ENCODE measurements at places on chromosomes 12 and 14.

DNA sequence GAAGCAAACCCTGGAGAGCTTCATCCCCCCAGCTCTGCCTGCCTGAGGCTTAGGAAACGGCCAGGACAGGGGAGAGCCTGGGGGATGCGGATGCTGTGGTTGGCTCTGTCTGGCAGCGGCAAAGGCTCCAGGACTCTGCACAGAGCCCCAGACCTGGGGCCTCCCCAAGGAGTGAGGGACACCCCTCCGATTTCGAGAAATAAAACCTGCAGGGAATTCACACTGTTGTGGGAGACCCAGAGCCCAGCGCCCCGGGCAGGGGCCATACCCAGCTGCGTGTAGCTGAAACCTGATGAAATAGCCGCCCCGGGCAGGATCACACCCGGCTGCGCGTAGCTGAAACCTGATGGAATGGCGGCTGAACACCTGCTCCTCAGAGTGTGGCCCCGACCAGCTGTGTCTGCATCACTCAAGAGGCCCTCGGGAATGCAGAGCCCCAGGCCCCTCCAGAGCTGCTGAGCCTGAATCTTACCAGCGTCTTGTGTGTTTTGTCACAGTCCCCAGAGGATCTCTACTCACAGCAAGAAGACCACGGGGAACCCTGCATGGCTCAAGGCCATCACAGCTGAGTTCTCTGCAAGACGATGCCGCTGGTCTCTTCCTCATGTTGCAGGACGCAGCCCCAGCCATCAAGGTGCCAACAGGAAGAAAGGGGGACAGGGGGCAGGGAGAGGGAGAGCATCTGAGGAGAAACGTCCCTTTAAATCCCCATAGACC, 46.5 kb upstream of the GALNT9 start:
- DNase-seq = no peak

DNA sequence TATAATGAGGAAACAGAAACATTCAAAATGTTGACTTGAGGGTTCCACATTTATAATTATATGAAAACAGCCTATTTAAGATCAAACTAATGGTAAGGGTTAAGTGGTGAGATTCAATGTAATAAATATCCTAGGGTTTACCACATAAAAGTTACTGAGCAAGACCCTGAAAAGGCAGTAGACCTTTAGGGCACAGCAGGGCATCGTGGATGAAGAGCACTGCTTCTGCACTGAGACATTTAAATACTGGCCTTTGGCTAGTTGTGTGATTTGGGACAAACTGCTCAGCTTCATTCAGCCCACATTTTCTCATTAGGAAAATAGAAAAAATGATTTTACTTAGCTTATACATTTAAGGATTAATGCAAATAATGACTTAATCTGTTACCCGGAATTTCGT, 42.0 kb downstream of the CNTN1 start:
- no peak for DNase-seq

GRCh38 chr14:75822522-75823141, 159.2 kb downstream of the TGFB3 start:
- DNase-seq = no peak

- DNase-seq = no peak
These were observed 907 bp upstream of the EFS start for GRCh38 chr14:23365732-23366425.

DNA sequence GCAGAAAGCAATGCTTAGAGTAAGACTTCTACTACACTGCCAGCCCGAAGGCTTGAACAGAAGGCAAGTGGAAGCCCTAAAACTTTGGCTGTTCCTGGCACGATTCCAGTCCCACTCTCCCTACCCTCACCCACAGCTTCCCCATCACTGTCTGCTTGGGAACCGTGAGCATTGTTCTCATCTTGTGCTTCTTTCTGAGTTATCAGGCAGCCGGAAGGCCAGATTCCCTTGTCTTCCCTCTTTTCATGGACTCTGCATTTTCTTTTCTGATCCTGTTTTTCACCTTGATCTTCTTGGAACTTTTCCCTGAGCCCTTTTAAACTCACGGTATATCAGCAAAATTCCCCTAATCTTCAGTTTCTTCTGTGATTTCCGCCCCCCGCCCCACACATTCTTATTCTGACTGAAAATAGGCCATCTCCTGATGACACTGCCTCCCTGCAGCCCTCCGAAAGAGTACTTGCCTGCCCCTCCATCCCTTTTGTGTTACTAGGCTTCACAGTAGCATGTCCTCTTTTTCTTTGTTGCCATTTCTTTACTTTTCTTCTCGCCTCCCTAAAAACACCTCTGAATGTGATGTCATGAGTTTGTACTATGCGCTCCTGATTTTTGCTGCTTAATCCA, 29.9 kb downstream of the RCOR1 start:
- no peak for DNase-seq

GRCh38 chr12:68446901-68447796, 115.0 kb upstream of the MDM1 start:
- DNase-seq = no peak

DNA sequence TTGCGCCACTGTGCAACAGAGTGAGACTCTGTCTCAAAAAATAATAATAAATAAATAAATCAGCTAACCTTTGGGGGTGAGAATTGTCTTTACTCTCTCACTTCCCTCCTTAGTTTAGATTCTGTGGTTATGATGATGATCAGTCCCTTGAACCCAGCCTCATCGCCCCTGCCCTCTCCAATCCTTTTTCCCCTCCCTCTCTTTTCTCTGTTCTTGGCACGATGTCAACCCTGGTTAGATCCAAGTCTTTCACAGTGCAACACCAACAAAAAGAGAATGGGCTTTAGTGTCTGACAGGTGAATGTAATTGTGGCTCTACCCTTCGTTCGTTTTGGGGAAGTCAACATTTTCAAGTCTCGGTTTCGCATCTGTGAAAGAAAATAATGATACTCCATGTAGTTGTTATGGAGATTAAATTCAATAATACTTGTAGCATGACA, 59.0 kb downstream of the NTN4 start:
- DNase-seq = no peak

DNA sequence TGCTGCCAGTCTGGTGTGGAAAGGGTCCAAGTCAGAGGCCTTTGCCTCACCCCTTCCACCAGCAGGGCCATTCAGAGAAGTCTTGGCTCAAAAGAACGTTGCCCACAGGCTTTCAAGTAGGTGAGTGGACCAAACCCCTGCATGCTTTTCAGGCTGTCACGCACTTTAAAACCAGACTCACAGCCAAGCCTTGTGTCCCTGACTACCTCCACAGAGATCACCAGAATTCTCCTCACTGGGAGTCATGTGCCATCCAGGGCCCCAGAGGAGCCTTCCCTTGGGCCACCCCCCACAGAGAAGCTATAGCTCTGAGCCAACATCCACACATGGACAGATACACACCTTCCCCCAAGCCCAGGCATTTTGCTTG, 283.1 kb downstream of the DPF3 start:
- DNase-seq = no peak

DNA sequence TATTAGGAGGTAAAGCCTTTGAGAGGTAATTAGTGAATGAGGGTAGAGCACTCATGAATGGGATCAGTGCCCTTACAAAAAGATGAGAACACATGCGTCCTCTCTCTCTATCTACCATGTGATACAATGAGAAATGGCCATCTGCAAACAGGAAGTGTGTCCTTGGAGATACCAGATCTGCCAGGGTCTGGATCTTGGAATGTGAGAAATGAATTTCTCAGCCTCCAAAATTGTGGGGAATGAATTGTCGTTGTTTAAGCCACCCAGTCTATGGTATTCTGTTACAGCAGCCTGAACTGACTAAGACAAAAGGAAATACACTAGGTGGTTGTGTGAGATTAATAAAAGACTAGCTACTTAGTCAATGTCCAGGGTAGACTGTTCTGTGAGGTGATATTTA, 366.6 kb downstream of the NELL2 start:
- DNase-seq = no peak

GRCh38 chr12:2064071-2064507, 11.3 kb downstream of the CACNA1C start:
- peak; percentile 54 for DNase-seq

- no peak for DNase-seq
These were observed 37.7 kb downstream of the DIP2B start for GRCh38 chr12:50542448-50542847.

GRCh38 chr12:62297321-62297720, 37.1 kb downstream of the USP15 start:
- no peak for DNase-seq

- DNase-seq = no peak
These were observed 71.8 kb upstream of the SLC35F4 start for GRCh38 chr14:57937676-57938075.

DNA sequence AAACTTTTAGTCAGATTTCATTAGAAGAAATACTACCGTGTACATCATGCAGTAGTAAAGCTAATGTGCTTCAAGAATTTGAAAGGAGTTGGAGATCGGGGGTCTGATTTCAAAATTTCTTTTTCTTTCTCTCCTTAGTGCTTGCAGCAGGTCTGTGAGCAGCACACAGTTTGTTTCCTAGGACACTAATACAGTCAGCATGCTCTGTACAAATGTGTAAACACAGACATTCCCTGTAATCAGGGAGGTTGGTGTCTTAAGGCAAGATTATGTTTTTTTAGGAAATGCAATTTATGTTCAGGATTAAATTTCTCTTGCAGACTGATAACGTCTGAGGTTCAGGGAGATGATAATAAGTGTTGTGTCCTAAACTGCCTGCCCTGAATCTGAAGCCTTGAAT, 142.7 kb downstream of the ALX1 start:
- no peak for DNase-seq

DNA sequence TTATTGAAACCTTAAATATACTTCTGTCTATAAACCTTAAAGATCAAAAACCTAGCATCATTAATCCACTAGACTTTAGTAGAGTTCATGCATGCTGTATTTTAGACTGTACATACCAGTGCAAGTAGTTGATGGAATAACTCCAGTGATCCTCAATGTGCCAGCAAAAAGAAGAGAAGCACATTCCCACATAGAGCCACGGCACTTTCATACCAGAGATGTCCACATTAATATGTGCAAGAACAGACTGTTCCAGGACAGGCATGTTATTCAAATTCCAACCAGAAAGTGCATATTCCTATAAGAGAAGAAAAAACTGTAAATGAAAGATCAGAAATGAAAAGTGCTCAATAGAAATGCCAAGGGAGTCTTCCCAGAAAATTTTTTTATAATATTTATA, 55.0 kb downstream of the KDM5A start:
- no peak for DNase-seq

GRCh38 chr12:88258396-88258795, 116.3 kb downstream of the TMTC3 start:
- DNase-seq = no peak

GRCh38 chr12:3101309-3102024, 24.3 kb downstream of the TSPAN9 start:
- DNase-seq = no peak

- no peak for DNase-seq
These were observed 2.4 kb downstream of the CCDC177 start for GRCh38 chr14:69572030-69572840.

- no peak for DNase-seq
These were observed 3.0 kb upstream of the HOXC10 start for GRCh38 chr12:53981634-53982565.

Measured in activated CD4-positive, alpha-beta T cell treated with anti-CD3 and anti-CD28 coated beads, Interleukin-2, amount 10 ng/mL, durations not matched to agents 7 days and 5 days (primary cell).